ENCODE measurements at places on chromosomes 7 and 10. TPM values are rescaled to one million over a fixed set of nuclear protein-coding genes. Genes with fewer than 3 reads are reported as not detected.

Gene CYP2W1
- not detected for total RNA-seq

Gene ANKRD30A
- total RNA-seq, result not detected

Gene GPR158
- not detected for total RNA-seq

Gene ARL3
- 8.8 TPM for total RNA-seq

Gene EPHB6
- 25.3 TPM for total RNA-seq

Gene CPA1
- total RNA-seq, result 4.1 TPM

Gene STEAP2
- 31.0 TPM for total RNA-seq

Gene MBL2
- total RNA-seq, result not detected

Gene UCN3
- total RNA-seq, result not detected

Gene TAS2R3
- total RNA-seq, result 0.41 TPM

Gene SFRP4
- total RNA-seq, result 53.3 TPM

Gene LRRD1
- not detected for total RNA-seq

Gene MRPL32
- 38.3 TPM for total RNA-seq

Gene HTR7
- 9.9 TPM for total RNA-seq

Gene MRPS24
- 71.8 TPM for total RNA-seq

Gene VAX1
- not detected for total RNA-seq

GRCh38 chr10:28036587-28036986, 37.7 kb upstream of the ODAD2 start:
- DNase-seq, result no peak
- H3K4me3 ChIP-seq, result no peak overlapping the region
- H3K27me3 ChIP-seq, result no peaks in the 10 kb centered on the region
- H3K27ac ChIP-seq, result no peak overlapping the region
- no peaks in the 10 kb centered on the region for H3K36me3 ChIP-seq

DNA sequence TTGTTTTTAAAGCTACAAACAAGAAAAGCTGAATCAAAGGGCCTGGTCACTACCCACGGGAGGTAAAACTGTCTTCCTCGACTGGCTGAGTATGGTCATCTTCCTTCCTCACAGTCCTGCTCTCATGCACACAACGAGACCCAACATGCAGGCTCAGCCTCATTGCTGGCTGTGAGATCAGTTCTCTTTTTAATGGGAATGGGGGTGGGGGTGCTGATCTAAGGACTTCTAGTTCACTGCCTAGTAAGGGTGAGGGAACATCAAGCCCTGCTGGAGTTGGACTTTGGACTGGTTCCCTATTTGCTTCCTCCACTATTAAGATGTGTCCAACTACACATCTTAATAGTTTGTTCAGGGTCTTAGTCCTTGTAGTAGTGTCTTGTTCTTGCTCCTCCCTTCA, 48.2 kb downstream of the ABCB4 start:
- H3K4me1 ChIP-seq, result no peaks in the 10 kb centered on the region
- H3K36me3 ChIP-seq, result no peaks in the 10 kb centered on the region
- no peak overlapping the region for H3K4me3 ChIP-seq

- no peaks in the 10 kb centered on the region for H3K27me3 ChIP-seq
- H3K36me3 ChIP-seq, result no peaks in the 10 kb centered on the region
- no peak overlapping the region for H3K4me3 ChIP-seq
- H3K4me1 ChIP-seq, result no peaks in the 10 kb centered on the region
Measured at GRCh38 chr7:23918856-23919255, 208.8 kb downstream of the STK31 start.

DNA sequence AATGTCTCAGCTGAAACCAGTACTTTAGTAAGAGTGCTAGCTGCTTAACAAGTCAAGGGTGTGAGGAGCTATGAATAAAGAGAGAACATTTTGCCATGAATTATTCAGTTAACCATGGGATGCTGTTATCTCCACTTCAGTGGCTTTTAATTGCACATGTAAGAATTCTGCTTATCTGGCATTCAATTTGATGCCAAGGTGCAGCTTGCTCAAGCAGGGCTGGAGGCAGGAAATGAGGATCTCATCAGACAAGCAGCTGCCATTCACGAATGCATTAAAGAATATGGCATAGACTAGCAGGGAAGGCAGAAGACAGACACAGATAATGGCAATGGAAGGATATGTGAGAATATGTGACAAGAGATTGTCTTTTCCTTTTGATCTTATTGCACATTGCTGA, 697.8 kb downstream of the NRG3 start:
- no peak overlapping the region for H3K27ac ChIP-seq
- no peak overlapping the region for H3K4me3 ChIP-seq
- H3K27me3 ChIP-seq, result no peaks in the 10 kb centered on the region
- no peaks in the 10 kb centered on the region for H3K4me1 ChIP-seq

DNA sequence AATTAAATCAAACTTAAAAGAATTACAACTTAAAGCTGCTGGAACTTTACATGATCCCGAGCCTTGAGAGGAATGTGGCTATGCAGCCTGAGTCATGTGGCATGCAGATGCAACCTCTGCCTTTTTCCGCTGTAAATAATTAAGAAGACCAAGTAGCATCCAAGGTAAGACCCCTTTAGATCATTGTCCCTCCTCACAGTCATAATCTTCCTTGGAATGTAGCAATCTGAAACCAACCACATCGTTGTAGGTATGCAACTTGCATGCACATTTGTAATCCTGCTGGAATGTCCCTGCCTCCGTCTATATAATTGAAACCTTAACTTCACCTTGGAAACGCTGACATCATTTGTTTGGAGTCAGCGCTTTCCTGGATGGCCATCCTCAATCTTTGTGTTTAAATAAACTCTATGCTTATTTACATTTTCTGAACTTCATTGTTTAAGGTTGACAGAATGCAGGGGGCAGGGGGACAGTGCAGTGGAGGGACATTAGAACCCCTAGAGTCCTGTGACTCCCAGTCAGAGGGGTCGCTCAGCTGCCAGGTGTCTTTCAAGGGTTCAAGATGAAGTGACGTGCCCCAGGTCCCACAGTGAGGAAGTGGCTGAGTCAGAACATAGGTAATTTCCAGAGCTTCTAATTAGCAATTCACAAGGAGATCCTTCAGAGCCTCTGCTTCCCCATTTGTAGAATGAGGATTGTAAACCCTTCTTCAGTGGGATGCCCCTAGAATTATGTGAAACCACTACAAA, 110.7 kb downstream of the RALA start:
- H3K4me1 ChIP-seq, result peaks cover 4% of the 10 kb centered on the region
- peak overlapping the region; percentile 81 for H3K4me3 ChIP-seq
- H3K27ac ChIP-seq, result peak overlapping the region; percentile 51
- no peak for DNase-seq
- H3K36me3 ChIP-seq, result no peaks in the 10 kb centered on the region

- H3K27me3 ChIP-seq, result no peaks in the 10 kb centered on the region
- H3K4me3 ChIP-seq, result no peak overlapping the region
- no peaks in the 10 kb centered on the region for H3K36me3 ChIP-seq
- no peak for DNase-seq
- peaks cover 10% of the 10 kb centered on the region for H3K4me1 ChIP-seq
- no peak overlapping the region for H3K27ac ChIP-seq
Measured at GRCh38 chr7:17506095-17506494, 207.6 kb downstream of the AHR start.

- H3K27me3 ChIP-seq, result no peaks in the 10 kb centered on the region
- DNase-seq, result no peak
- H3K36me3 ChIP-seq, result no peaks in the 10 kb centered on the region
- peaks cover 4% of the 10 kb centered on the region for H3K4me1 ChIP-seq
Measured at GRCh38 chr10:28661035-28661434, 16.3 kb upstream of the BAMBI start.

GRCh38 chr10:31972519-31973041, 43.9 kb upstream of the ARHGAP12 start:
- H3K4me1 ChIP-seq, result no peaks in the 10 kb centered on the region
- H3K36me3 ChIP-seq, result no peaks in the 10 kb centered on the region

- no peaks in the 10 kb centered on the region for H3K4me1 ChIP-seq
- no peak overlapping the region for H3K27ac ChIP-seq
- DNase-seq, result no peak
- no peak overlapping the region for H3K4me3 ChIP-seq
- H3K36me3 ChIP-seq, result no peaks in the 10 kb centered on the region
- H3K27me3 ChIP-seq, result no peaks in the 10 kb centered on the region
Measured at GRCh38 chr10:112122827-112123226, 60.7 kb downstream of the GPAM start.

DNA sequence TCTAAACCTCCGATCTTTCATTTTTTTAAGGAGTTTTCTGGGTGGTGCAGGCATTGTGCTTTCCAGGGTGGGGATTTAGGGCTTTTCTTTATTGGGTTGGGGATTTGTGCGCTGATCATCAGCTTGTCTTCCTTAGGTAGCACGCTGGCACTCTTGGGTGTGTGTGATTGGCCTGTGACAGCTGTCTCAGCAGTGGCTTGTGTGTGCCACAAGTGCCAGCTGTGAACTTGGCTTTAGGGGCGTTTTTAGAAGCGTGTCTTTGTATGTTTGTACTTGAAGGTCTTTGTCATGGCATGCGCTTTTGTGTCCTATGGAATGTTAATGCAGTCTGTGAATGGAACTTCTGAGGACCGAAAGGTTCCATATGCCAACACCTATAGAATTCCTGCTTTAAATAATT, 788 bp downstream of the AKAP9 start:
- H3K4me1 ChIP-seq, result peaks cover 17% of the 10 kb centered on the region
- H3K27ac ChIP-seq, result peak overlapping the region; percentile 96
- H3K27me3 ChIP-seq, result no peaks in the 10 kb centered on the region
- DNase-seq, result no peak

DNA sequence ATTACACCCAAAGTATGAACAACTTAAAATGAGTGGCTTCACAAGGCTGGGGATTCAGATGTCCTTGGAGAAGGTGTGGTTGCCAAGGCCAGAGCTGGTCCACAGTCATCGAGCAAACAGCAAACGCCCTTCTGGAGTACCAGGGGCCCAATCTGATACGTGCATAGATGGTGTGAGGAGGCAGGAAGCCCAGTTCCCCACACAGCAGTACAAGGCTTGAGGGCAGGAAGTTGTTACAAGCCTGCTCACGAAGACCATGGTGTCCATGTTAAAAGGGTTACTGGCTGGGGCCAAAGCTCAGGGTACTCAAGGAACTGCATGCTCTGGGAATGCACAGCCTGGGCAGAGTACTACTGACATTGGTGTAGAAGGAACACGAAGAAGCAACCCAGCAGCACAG, 4.6 kb upstream of the ANKRD26 start:
- H3K4me3 ChIP-seq, result no peak overlapping the region
- no peaks in the 10 kb centered on the region for H3K27me3 ChIP-seq
- peaks cover 5% of the 10 kb centered on the region for H3K36me3 ChIP-seq
- H3K27ac ChIP-seq, result no peak overlapping the region

DNA sequence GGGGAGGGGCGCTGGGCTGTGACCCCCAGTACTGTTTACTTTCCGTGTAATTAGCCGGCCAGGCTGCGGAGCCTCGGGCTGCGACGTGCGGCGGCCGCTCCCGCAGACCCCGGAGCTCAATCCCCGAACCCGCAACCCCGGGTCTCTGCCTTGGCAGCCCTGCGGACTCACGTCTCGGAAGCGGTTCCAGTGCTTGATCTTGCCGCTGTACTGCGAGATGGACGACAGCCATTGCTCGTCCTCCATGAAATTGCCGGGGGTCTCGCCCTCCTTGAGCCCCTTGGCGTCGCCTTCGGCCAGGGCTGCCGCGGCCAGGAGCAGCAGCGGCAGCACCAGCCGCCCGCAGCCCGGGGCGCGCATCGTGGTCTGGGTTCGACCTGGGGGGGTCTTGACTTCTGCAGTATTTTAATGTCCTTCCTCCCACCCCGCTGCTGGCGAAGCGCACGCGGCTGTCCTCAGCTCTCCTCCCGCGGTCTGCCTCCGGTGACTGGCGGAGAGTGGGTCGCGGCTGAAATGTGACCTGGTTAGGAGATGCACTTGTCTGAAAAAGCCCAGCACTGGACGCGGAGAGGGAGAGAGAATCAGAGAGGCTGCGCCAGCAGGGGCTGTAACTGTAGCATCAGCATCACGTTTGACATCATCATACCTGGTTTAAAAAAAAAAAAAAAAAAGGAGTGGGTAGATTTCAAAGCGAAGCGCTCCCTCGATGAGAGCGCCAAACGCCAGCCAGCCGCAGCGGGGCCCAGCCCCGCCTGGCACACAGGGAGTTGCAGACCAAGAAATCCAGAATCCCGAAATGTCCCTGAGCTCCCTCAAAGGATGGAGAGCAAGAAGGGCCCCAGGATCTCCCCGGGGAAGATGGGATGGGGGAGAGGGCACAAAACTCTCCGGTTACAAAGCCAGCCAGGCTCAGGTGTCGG, at the start of gene SPOCK2:
SPOCK2 (minus strand) TSS at position 583 of the 920 bp plus-strand sequence; CDS start at position 360, 223 bp downstream.
- H3K4me3 ChIP-seq, result peak within 1 kb of the TSS; percentile 63
- H3K36me3 ChIP-seq, result no peaks in the 10 kb centered on the region
- peaks cover 18% of the 10 kb centered on the region for H3K4me1 ChIP-seq
- DNase-seq, result no peak
- H3K27ac ChIP-seq, result no peak within 1 kb of the TSS

- no peaks in the 10 kb centered on the region for H3K27me3 ChIP-seq
- H3K36me3 ChIP-seq, result no peaks in the 10 kb centered on the region
- no peak for DNase-seq
- H3K27ac ChIP-seq, result no peak overlapping the region
Measured at GRCh38 chr10:74437822-74438221, 286.8 kb downstream of the ADK start.

GRCh38 chr7:40311307-40311706, 176.5 kb downstream of the SUGCT start:
- DNase-seq, result no peak
- peaks cover under 1% of the 10 kb centered on the region for H3K4me1 ChIP-seq
- no peaks in the 10 kb centered on the region for H3K27me3 ChIP-seq
- no peaks in the 10 kb centered on the region for H3K36me3 ChIP-seq
- H3K27ac ChIP-seq, result no peak overlapping the region

- no peak for DNase-seq
- H3K27ac ChIP-seq, result no peak overlapping the region
- no peaks in the 10 kb centered on the region for H3K27me3 ChIP-seq
Measured at GRCh38 chr7:77649716-77650349, 46.4 kb upstream of the RSBN1L start.

GRCh38 chr7:95105627-95106026, 198.2 kb downstream of the PPP1R9A start:
- no peak for DNase-seq
- H3K4me1 ChIP-seq, result peaks cover 11% of the 10 kb centered on the region
- H3K27me3 ChIP-seq, result no peaks in the 10 kb centered on the region

GRCh38 chr7:158321936-158322615, 265.5 kb downstream of the PTPRN2 start:
- no peak overlapping the region for H3K27ac ChIP-seq
- H3K27me3 ChIP-seq, result no peaks in the 10 kb centered on the region
- H3K4me3 ChIP-seq, result no peak overlapping the region
- no peak for DNase-seq
- no peaks in the 10 kb centered on the region for H3K4me1 ChIP-seq

- no peak for DNase-seq
- no peaks in the 10 kb centered on the region for H3K27me3 ChIP-seq
- no peak overlapping the region for H3K27ac ChIP-seq
Measured at GRCh38 chr10:44198096-44198779, 186.7 kb downstream of the CXCL12 start.

DNA sequence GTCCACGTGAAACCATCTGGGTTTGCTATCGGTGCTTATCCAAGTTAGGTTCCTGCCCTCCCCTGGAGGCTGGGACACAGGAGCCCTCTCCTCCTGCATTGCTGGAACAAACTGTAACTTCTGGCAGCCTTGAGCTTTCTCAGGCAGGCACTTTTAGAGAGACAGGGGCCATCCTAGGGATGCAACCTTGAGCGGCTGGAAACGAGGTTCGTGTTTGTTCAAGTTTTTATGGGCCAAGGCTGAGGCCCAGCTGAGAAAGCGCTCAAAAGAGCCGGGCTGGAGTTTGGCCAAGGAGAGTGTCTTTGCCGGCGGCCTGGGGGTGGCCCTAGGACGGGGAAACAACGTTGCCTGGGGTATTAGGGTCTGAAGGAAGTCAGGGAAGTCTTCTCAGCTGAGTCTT, 5.5 kb upstream of the MMD2 start:
- DNase-seq, result no peak
- H3K4me1 ChIP-seq, result no peaks in the 10 kb centered on the region
- peaks cover 11% of the 10 kb centered on the region for H3K27me3 ChIP-seq
- H3K27ac ChIP-seq, result no peak overlapping the region
- no peak overlapping the region for H3K4me3 ChIP-seq

- no peak for DNase-seq
- H3K36me3 ChIP-seq, result no peaks in the 10 kb centered on the region
- no peak overlapping the region for H3K27ac ChIP-seq
- H3K4me3 ChIP-seq, result no peak overlapping the region
- peaks cover 22% of the 10 kb centered on the region for H3K4me1 ChIP-seq
- H3K27me3 ChIP-seq, result no peaks in the 10 kb centered on the region
Measured at GRCh38 chr10:44279426-44280126, 105.3 kb downstream of the CXCL12 start.
